ENCODE measurements at places on chromosomes 11 and 22.

- DNase-seq, result peak; percentile 70
Observed at GRCh38 chr11:6389905-6390717, at the start of gene SMPD1. Gene SMPD1, plus strand, starts transcription at chr11:6390474. Its CDS starts 125 bp downstream, at chr11:6390599.

- DNase-seq, result no peak
Observed at GRCh38 chr22:35852076-35852475, 134.4 kb downstream of the APOL5 start.

GRCh38 chr11:125586623-125587022 lies 6.0 kb upstream of the STT3A start:
- DNase-seq, result no peak

GRCh38 chr11:108241330-108242037 lies 18.6 kb downstream of the ATM start:
- DNase-seq, result no peak

GRCh38 chr11:14270690-14271542 lies 88.1 kb downstream of the RRAS2 start:
- no peak for DNase-seq

- DNase-seq, result no peak
Observed at GRCh38 chr11:61885166-61885778, 6.1 kb downstream of the FADS3 start.

GRCh38 chr11:14480716-14481115 lies 18.9 kb downstream of the COPB1 start:
- DNase-seq, result no peak

Data from HCEC 1CT (cell line).